ENCODE measurements at places on chromosomes 1 and 21.

DNA sequence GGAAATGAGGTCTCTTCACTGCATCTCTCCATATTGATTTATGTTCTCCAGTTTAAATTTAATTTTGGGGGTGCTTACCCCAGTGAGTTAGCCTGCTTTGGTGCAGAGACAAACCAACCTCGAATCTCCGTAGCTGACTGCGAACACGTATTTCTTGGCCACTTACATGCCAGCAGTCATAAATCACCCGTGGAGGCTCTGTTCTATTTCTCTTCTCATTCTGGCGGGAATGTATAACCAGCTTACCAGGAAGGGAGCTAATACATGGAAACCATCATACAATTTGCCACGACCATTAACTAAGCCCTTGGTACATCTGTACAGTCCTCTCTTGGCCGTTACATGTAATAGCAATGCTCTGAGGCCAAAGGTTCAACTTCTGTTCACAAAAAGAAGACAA is 148.0 kb downstream of the PLA2G4A start:
- no peak for DNase-seq

DNA sequence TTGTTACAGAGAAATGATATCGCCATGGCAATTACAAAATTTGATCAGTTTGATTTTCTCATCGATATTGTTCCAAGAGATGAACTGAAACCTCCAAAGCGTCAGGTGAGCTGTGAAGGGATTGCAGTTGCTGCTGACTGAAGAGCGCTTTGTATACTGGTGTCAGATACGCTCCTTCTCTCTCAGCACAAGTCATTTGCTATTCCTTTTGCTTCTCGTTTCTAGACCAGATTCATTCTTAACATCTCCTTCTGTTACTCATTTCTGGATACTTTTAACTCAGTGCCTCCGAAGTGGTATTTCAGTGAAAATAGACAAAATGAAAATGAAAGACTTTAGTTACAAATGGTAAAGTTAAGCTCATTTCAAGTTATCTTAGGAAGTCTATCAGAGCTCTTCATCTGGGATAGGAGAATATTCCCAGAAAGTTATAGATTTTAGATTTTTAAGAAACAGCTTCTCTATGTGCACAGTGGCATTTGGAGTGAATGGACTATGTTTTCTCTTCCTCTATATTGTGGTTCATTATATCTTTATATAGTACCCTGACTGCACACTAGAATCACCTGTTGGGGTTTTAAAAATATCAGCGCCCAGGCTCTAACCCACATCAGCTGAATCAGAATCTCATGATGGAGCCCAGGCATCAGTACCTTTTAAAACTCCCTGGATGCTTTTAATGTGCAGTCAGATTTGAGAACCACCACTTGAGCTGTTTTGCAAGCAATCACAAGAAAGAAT is 30.3 kb upstream of the KCNQ4 start:
- DNase-seq = no peak

DNA sequence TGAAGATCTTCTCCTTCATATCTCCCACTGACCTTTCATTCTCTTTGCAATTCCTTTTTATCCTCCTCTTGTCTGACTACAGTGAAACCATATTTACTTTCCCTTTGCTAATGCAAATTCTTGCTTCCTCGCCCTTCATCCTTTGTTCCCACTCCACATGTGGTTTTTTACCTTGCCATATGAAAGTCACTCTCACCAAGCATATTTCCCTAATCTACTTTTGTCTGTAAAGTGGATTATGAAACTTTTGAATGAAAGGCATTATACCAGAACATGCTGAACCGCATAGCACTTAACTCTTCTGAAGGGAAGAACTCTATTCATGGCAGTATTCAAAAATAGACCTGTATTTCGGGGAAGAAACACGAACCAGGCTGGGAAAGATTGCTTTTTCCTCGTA is 8.0 kb upstream of the TMPRSS15 start:
- DNase-seq = no peak

DNA sequence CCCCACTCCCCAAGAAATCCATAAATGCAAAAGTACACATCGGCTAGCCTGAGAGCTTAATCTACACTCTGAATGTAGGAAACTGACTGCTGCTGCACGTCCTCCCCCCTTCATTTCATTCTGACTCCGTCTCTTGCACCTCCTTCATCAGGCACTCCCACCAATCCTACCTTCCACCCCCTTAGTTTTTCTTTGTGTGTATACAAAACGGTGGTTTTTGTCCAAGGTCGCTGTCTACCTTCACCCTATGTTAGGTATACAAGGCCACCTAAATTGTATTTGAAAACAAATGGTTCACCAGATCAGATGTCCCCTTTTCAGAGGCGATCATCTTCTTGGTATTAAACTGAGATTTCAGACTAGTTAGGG is 1.9 kb downstream of the WDR26 start:
- DNase-seq = no peak

- no peak for DNase-seq
Measured at GRCh38 chr1:68339505-68339904, 107.2 kb upstream of the WLS start.
